ENCODE measurements at places on chromosomes 5 and 9.

- DNase-seq: no peak
These were observed 179.7 kb upstream of the ANKRD55 start for GRCh38 chr5:56412601-56413379.

DNA sequence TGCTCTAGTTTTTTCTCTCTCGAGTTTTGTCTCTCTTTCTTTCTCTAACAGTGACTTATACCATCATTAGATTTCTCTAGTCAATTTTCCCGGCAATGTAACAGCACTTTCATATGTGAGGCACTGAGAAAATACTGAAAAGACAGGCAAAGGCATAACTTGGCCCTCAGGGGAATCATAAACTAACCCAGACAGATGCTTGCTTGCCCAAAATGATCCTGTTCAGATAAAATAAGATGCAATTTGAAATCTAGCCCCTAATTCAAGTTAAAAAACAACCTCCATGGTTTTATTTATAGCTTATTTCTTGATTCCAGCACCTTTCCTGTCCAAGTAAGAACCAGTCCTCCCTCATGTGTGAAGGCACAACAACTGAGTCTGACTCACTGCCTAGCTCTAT is 294.6 kb downstream of the GAS1 start:
- no peak for DNase-seq

GRCh38 chr5:95973793-95974325 is 12.2 kb upstream of the ELL2 start:
- no peak for DNase-seq

DNA sequence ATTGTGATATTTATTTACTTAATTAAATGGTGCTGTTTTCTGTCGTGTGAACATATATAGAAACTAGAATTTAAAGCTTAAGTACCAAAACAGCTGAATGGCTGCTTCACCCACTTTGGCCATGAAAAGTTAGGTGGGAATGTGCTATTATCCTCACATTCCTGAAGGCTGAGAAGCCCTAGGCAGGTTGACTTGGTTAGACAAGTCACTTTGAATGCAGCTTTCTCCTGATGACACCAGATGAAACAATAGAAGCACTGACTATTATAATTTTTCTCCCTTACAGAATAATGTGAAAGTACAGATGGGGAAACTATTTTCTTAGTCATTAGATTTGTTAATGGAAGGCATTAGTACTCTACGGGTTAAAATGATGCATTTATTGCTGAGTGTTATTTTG is 65.1 kb upstream of the C5orf46 start:
- DNase-seq: no peak

DNA sequence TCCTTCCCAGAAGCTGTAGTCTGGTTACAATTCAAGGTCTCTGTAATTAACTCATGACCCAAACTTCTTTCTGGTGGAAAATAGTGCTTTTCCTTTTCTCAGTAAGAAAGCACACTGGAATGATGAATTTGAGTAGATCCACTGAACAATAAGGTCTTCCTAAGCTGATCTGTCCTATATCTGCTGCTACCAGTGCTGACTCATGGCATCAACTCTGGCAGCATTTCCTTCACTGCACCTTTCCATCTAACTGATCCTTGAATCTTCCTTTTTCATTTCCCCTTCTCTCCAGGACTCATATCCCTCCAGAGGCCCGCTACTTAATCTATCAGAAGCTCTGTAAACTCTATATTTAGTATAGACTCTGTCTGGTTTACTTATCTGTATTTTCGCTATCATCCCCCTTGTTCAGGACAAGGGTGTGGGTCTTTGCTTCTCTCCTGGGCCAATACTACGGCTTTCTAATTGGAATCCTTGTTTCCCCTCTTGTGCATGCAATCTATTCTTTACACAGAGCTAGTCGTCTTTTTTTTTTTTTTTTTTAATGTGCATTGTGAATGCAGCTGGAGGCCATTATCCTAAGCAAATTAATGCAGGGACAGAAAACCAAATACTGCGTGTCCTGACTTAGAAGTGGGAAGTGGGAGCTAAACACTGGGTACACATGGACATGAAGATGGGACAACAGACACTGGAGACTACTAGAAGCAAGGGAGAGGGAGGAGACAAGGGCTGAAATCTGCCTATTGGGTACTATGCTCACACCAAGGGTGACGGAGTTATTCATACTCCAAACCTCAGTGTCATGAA is 192.2 kb upstream of the RPS23 start:
- DNase-seq: no peak

DNA sequence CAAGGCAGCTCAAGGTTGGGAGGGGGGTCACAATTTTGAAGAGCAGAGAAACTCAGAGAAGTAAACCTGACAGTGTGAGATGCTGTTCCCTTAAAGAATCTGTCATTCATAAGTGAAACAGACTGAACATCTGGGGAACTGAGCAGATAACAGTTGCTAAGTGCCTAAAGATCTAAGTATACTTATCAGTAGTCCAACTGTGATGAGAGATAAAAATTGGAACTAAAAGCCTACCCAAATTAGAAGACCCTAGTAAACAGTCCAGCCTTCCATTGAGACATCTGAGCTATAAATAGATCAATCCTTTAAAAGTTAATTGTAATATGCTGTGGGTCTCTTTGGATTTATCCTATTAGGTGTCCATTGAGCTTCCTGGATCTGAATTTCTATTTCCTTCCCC is 692.8 kb upstream of the ZNF608 start:
- DNase-seq: no peak

DNA sequence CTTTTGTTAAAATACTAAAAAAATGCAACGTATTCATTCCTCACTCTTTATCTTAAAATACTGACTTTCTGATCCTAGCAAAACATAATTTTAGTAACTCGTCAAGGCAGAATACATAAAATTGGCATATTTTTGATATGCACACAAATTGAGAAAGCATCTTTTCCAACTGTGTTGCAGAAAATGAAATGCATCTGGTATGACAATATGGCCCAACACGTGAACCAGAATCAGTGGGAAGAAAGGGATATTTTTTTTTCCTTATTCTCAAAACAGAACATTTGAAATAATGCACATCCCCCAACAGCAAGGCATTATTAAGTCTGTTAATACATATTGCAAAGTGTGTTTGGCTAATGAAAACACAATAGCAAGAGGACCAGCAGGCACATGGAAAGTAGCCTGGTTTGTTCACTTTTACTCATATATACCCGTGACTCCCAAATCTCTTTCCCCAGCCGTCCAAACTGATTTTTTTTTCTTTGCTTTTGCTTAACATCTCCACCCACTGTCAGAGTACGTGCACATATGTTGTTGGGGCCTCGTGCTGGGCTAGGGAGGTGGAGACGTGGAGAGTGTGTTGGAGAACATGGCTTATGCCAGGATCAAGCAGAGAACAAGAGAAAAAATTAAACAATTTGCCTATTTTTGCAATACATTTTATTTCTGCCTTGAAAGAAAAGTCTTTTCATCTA is 4.3 kb downstream of the MCTP1 start:
- DNase-seq: no peak

GRCh38 chr5:11385251-11385900 is 518.9 kb downstream of the CTNND2 start:
- no peak for DNase-seq

GRCh38 chr5:122145906-122146305 is 16.6 kb downstream of the ZNF474 start:
- no peak for DNase-seq

GRCh38 chr9:17555362-17556054 is 23.4 kb upstream of the SH3GL2 start:
- no peak for DNase-seq

- DNase-seq: no peak
These were observed 435 bp downstream of the ZNF189 start for GRCh38 chr9:101398930-101399642.

DNA sequence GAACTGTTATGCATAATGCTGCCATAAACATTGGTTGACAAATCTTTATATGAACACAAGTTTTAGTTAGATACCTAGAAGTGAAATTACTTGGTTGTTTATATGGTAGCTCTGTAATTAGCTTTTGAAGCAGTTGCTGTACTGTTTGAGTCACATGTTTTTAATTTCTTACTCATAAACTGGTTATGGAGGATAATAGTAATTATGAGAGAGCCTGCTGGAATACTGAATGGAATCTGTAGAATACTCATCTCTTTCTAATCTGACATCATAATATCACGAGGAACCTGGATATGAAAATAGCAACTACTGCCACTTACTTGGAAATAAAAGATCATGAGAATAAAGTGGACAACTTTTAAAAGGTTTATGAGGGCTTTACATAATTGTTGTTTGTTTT is 509.2 kb downstream of the CETN3 start:
- no peak for DNase-seq

DNA sequence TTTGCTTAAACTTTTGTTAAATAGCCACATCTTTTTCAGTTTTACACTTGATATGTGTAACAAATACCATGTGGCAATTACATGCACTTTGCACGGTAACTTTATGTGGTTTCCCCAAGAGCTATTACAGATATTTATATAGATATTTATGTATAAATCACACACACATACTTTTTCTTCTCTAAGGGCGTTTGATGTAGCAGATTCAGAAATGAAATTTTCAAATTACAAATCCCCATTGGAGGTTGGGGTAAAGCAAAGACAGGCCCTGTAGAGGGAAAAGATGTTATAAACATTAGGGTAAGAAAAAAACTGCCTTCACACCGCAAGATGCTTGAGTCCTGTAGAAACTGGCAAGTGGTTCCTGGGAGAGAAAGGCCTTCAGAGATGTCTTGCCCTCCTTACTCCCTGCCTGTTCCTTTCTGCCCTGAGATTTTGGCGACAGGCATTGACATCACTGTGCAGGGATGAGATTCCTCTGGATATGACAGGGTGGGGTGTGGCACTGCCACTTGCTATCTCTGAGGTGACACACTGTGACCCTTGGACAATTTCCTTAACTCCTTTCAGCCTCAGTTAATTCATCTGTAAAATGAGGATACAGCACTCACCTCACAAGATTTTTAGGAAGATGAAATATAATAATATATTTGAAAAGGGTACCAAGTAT is 177.9 kb upstream of the TUT7 start:
- DNase-seq: no peak

DNA sequence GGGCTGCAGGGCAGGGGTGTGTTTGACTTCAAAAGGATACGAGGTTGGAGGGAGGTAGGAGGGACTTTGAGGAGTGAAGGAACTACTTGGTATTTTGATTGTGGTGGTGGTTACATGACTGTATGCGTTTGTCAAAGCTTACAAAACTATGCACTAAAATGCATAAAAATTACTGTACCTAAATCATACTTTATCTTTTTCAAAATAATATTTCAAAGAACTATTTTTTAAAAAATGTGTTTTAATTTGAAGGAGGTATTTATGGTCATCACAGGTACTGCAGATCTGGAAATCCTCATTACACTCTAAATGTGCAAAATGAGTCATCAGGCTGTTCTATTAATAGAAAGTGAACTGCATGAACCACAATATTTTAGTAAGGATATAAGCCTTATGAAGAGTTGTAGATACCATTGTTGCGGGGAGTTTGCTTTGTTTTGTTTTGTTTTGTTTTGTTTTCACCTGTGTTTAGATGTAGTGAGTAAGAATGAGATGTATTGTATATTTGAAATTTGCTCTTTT is 116.9 kb downstream of the ARRDC3 start:
- no peak for DNase-seq

DNA sequence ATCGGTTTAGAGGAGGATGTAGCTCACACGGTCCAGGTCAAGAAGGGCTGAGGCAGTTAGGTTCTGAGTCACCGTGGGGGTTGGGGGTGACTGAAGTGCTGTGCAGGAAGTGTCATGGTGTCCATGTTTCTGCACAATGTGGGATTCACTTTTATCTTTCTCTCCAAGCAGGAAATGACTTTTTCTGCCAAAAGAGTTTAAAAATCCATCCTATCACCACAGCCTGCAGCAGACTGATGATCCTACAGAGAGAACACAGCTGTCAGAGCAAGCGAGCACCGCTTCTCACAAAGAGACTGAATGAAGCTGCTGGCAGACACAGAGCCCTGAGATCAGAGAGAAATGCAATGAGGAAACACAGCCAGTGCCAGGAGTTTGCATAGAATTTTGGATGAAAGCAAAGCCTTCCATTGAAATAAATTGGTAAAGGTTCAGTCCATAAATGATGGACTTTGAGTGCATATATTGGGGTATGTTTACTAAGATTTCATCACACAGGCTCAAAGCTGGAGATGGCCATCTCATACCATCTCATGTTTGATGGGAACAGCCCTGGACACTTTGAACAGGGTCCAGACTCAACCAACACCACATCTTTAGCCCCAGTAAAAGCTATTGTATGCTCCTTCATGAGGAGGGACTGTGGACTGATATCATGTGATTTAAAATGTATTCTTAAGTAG is 213.9 kb upstream of the FBXL7 start:
- DNase-seq: no peak

DNA sequence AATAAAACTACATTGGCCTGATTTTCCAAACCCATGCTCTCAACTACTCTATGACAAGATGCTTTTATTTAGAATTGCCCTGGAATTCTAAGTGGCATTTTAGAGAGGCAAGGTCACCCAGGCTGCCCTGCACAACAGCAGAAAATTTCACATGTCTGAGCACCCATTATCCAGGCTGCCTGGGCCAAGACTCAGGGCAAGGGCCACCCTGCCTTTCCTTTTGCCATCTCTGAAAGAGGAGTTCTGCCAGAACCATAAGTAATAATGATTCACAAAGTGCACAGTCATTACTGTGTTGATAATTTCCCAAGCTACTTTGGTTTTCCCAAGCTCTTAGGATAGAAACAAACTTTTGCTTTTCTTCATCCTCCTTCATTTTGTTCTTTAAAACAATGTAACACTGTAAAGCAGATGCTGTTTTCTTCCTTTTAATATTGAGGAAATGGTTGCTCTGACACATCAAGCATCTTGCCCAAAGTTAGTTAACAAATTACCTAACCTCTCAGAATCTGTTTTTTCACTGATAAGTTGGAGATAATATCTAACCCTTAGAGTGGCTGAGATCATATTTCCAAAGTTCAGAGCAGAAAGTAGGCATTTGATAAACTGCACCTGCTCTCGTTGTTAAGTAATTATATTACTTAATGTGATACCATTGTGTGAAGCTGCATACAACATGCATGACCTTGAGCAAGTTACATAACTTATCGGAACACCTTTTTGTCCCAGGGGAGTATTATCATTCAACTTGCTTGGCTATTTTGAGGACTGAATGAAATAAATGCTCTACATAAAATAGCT is 325.6 kb downstream of the PRELID2 start:
- no peak for DNase-seq

- DNase-seq: no peak
These were observed 35.0 kb upstream of the SUSD3 start for GRCh38 chr9:93023521-93023815.

DNA sequence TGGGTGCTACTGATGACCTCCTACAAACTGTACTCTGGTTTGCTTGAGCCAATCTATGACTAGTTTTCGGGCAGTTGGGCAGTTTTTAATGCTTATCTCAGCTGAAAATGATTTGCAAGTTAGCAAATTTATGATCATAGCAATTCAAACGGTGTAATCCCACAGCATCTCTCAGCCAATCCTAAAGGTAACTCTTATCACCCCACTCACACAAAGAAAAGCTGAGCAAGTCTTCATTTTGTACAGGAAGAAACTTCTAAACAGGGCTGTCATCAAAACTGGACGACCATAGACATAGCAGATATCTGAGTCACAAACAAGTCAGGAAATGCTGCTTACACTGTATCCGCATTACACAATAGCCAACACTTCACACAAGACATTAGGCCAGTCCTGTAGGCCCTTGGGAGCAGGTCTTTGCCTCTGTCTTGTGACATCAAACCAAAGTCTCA is 2.6 kb upstream of the ENC1 start:
- no peak for DNase-seq

GRCh38 chr5:153340139-153340538 is 150.3 kb upstream of the GRIA1 start:
- no peak for DNase-seq

- DNase-seq: no peak
These were observed 192.4 kb downstream of the DOCK8 start for GRCh38 chr9:406886-407654.

All from iPS DF 6.9 (cell line).